ENCODE measurements at places on chromosomes 16 and 17.

DNA sequence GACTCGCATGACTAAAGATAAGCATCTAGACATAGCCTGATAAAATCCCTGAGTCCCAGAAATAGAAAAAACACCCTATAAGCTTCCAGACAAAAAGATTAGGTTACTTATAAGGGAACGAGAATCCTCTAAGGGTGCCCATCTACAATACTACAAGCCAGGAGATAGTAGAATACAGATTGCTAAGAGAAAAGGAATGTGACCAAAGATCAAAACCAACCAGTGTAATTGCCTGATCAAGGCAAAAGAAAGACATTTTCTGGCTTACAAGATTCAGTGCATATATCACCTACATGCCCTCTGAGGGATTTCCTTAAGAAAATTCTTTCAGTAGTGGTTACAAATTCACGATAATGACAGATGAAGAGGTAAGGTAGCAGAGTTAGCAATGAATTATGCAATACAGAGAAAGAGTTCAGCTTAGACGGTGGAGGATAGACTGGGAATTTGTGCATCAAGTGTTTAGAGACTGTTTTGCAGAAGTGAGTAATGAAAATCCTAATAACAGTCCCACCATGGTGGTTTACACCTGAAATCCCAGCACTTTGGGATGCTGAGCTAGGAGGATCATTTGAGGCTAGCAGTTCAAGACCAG lies 35.0 kb downstream of the BCL7C start:
- DNase-seq: no peak

DNA sequence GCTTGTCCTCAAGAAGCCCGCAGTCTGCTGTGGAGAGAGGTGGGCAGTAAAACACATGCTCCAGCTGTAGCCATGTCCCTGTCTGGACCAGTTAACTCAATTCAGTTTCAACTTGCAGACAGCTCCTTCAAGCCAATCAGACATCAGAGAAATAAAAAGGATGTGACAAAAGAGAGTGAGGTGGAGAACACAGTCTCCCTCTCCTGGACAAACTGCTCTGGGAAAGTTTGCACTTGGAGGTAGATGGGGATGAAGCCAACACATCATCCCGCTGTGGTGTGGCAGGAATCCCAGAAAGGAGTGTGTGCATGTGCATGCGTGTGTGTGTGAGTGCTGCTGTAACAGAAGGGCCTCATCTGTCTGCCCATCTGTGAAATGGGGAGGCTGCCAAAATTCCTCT lies 358.6 kb upstream of the ASIC2 start:
- no peak for DNase-seq

DNA sequence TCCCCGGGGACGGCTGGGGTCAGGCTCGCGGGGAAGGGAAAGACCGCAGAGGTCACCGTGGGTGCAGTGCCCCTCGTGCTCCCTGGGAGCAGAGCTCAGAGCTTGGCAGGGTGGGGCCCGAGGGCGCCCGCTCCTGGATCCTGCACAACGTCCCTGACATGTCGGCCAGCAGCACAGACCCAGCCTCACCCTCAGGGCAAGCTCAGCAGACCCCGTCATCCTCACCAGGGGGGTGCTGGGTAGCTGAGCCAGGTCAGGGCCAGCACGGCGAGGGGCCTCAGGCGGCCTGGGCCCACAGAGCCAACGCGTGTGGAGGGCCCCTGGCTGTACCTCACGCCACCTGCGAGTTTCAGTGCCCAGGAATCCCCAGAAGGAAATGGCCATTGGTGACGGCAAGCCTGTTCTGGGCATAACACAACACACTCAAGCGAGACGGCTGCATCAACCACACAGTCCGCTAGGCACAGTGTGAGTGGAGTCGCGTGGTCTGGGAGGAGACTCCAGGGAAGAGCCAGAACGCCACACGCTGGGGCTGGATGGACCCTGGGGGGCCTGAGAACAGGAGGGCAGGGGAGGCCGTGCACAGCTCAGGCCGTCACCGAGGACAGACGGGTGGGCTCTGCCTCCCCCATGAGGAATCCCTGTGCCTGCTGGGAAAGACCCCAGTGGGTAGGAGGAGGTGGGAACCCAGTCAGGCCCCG lies 60.3 kb downstream of the ZNF778 start:
- no peak for DNase-seq

DNA sequence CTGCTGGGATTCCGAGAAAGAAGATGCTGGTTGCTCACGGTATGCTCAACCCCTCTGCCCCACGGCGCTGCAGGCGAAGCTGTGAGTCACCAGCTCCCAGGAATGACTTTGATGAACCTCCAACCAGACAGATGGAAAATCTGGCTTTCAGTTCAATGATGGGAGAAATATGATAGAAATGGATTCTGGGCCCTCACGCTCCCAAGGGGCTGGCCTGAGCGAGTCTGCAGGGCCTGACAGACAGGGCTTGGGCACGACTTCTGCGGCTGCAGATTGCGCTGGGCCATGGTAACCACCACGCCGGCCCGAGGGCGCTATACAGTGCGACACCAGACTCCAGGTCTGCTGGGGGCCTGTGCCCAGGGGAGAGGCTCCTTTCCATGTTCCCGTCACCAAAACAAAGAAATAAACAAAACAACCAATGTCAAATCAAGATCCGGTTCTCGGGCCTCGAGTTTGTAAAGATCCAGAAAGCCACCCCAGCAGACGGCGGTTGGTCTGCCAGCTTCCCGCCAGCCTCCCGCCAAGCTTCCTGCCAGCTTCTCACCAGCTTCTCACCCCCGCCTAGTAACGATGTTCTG lies 11.1 kb upstream of the ABR start:
- DNase-seq: no peak

GRCh38 chr17:17913695-17914332 lies 58.4 kb downstream of the TOM1L2 start:
- DNase-seq: peak; percentile 5

- no peak for DNase-seq
Observed at GRCh38 chr17:34673516-34673915, 94.1 kb downstream of the TMEM132E start.

GRCh38 chr17:70144260-70144846 lies 25.0 kb upstream of the KCNJ2 start:
- no peak for DNase-seq

GRCh38 chr17:7043497-7044198 lies at the start of gene SLC16A11:
Gene SLC16A11, minus strand, starts transcription at chr17:7044092. Its CDS starts 579 bp downstream, at chr17:7043513.
- DNase-seq: no peak

Data from stimulated activated CD8-positive, alpha-beta memory T cell treated with anti-CD3 and anti-CD28 coated beads, Interleukin-7, amount 100 ng/mL, for 1 hour (primary cell).